Subcutaneous adipose tissue (tissue), 4 donors: ENCODE measurements at places on chromosomes 5 and 9. TPM values are rescaled to one million over a fixed set of nuclear protein-coding genes. Genes with fewer than 3 reads are reported as not detected.

The TAF1L gene
- not detected for total RNA-seq

The OSMR gene
- total RNA-seq: 61.0 TPM

The LCP2 gene
- 120 TPM for total RNA-seq

The FBLL1 gene
- not detected for total RNA-seq

The IL33 gene
- total RNA-seq: 15.9 TPM

The SLC36A3 gene
- not detected for total RNA-seq
